A549 treated with Mapracorat at 1 μM for 4 hours (cell line): ENCODE measurements at places on chromosomes 5 and 9. TPM values are rescaled to one million over a fixed set of nuclear protein-coding genes. Genes with fewer than 3 reads are reported as not detected.

The FIBCD1 gene
- 12.5 to 19.2 TPM (median 16.0 TPM) in 5 replicates for total RNA-seq

The DRD1 gene
- total RNA-seq = 0.08 to 0.18 TPM (median 0.15 TPM) in 5 replicates

The SCGB3A2 gene
- not detected in 5 replicates for total RNA-seq

The DNM1 gene
- 77.9 to 94.3 TPM (median 86.7 TPM) in 5 replicates for total RNA-seq

The FOXD4L3 gene
- 0.08 to 0.16 TPM (median 0.10 TPM) in 3 of 5 replicates, not detected in the others for total RNA-seq

The PTAR1 gene
- total RNA-seq = 10.4 to 16.9 TPM (median 15.5 TPM) in 5 replicates

The ARAP3 gene
- 2.7 to 4.8 TPM (median 4.3 TPM) in 5 replicates for total RNA-seq

The LCN15 gene
- not detected in 5 replicates for total RNA-seq

The FAM221B gene
- total RNA-seq = not detected in 5 replicates

The CBY3 gene
- total RNA-seq = not detected in 5 replicates

The GLRA1 gene
- not detected in 5 replicates for total RNA-seq

The MSX2 gene
- total RNA-seq = 3.2 to 4.6 TPM (median 4.2 TPM) in 5 replicates

The AQP3 gene
- total RNA-seq = 11.5 to 20.2 TPM (median 17.9 TPM) in 5 replicates

The PCDHB13 gene
- 0.04 to 0.12 TPM (median 0.05 TPM) in 5 replicates for total RNA-seq

The MEGF10 gene
- not detected in 5 replicates for total RNA-seq

The ZDHHC11 gene
- 12.6 to 20.1 TPM (median 16.3 TPM) in 5 replicates for total RNA-seq

The FAM120AOS gene
- total RNA-seq = 44.6 to 50.5 TPM (median 48.5 TPM) in 5 replicates

The UBE2D2 gene
- total RNA-seq = 124 to 183 TPM (median 163 TPM) in 5 replicates

The FREM1 gene
- not detected in 5 replicates for total RNA-seq

The HEXB gene
- 107 to 120 TPM (median 112 TPM) in 5 replicates for total RNA-seq
